Mammary epithelial cell (primary cell): ENCODE measurements at places on chromosomes 6 and 20.

GRCh38 chr6:14241255-14242070 is 123.9 kb downstream of the CD83 start:
- no peak for DNase-seq

DNA sequence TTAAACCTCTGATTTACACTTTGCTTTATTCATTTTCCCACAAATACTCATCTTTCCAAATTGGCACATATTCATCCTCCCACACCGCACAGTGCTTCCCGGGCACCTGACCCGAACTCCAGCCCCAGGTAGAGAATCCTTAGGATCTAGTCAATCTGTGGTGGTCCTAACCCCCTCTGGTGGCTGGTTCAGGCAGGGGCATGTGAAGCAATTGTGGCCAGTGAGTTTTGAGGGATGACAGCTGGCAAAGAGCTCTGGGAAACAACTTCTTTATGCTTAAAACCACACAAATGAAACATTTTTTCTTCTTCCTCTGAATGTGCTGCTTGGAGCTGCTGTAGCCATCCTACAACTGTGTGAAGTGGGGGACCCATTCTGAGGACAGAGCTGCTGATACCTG is 54.7 kb downstream of the ELOVL5 start:
- DNase-seq = no peak

DNA sequence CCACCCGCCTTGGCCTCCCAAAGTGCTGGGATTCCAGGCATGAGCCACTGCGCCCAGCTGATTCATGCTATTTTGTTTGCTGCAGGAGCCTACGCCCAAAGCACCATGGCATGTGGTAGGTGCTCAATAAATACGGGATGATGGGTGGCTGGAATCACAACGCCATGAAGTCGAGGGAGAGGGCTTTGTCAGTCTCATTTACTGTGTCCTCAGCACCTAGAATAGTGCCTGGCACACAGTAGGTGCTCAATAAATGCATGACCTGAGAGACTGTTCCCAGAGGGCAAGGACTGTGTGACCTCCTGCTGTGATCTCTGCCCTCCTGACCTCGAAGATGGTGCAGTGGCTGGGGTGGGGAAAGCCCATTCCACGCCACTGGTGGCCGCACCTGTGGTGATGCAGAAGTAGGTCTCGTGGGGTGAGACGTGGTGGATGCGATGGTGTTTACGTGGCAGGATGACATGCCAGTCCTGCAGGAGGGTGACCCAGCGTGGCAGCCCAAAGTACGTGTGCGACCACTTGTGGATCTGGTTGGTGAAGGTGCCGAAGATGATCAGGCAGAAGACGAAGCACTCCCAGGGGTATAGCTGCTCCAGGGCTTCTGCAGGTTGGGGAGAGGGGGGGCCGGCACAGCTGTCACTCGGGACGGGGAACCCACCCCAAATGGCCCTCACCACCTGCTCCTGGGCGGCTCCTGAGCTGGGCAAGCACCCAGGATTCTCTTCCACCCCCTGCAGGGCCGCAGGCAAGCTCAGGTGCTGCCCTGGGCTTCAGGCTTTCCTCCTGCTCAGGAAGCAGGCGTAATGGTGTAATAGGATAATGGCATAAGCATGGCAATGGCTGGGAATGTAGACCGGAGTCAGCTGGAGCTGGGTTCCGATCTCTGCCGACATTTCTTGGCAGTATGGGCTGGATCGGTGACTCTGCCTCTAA is 14.9 kb upstream of the UBE2V1 start:
- DNase-seq = no peak

DNA sequence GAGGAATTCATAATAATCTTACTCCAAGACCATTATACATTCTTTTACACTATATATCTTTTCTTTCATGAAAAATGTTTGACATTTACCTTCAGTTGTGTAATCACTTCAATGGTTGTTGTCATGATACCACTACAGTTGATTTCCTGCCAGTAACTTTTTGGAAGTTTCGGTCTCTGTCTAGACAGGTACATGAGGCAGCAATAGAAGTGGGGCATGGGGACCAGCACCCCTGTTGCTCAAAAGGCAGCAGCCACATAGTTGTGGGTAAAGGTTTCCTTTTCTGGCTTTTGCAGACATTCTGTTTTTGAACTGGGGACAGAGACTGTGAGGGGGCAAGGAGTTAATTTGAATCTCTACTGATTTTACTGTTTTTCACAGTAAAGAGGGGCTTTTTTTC is 14.1 kb downstream of the SAMD5 start:
- peak; percentile 16 for DNase-seq

DNA sequence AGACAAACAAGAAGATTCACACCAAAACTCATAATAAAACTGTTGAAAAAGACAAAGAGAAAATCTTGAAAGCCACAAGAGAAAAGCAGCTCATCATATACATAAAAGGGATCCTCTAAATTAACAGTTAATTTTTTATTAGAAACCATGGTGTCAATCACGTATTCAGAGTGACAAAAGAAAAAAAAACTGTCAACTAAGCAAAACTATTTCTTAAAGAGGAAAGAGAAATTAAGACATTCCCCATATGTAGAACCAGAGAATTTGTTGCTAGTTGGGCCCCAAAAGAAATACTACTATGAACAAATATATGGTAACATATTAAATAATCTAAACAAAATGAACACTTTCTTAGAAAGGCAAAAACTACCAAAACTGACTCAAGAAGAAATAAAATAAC is 74.3 kb upstream of the TENT5A start:
- no peak for DNase-seq

GRCh38 chr6:36924131-36924530 is 30.4 kb upstream of the PI16 start:
- DNase-seq = no peak

GRCh38 chr20:48846516-48847492 is 19.0 kb upstream of the PREX1 start:
- DNase-seq = no peak
